Effector memory CD4-positive, alpha-beta T cell (primary cell): ENCODE measurements at places on chromosomes 1 and 21.

- DNase-seq = no peak
Observed at GRCh38 chr1:85058311-85058710, 10.0 kb upstream of the MCOLN3 start.

GRCh38 chr1:91804546-91805023 is 81.4 kb downstream of the TGFBR3 start:
- DNase-seq = peak; percentile 86

DNA sequence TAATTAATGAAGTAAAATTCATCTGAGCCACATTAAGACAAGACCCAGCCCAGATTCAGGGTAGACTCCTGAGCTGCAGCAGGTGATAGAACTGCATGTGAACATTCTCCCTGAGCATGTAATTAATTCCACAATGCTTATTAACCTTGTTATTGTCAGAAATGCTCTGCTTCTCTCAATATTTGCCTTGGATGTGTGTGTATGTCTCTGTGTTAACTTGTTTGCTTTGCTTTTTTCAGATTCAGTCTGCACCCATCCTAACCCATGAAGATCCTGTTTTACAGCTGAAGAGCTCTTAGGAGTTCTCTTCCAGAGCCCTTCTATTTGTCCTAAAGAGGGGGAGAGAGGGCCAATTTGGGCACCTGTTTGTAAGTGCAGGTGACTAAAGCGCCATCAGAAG is 143.2 kb upstream of the BMP8A start:
- no peak for DNase-seq

- DNase-seq = no peak
Observed at GRCh38 chr1:226816576-226816975, 53.8 kb upstream of the PSEN2 start.

DNA sequence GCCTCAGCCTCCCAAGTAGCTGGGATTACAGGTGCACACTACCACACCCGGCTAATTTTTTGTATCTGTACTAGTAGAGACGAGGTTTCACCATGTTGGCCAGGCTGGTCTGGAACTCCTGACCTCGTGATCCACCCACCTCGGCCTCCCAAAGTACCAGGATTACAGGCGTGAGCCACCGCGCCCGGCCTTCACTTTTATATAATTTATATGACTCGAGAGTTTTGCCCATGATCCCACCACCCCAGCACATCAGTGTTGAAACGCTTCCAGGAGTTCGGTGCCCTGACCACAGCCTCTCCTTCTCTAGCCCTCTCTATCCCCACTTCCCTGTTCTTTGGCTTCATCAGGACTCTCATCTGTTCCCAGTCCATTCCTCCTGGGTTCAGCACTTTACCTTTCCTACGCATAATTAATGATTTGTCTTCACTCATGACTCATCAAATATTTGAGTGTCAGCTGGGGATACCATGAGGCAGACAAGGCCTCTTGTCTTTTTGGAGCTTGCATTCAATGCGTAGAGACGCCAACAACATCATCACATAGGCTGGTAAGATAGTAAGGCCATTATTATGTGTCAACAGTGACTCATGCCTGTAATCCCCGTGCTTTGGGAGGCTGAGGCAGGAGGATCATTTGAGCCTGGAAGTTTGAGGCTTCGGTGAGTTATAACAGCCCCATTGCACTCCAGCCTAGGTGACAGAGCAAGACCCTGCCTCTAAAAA is 1.4 kb downstream of the PMF1 start:
- no peak for DNase-seq

DNA sequence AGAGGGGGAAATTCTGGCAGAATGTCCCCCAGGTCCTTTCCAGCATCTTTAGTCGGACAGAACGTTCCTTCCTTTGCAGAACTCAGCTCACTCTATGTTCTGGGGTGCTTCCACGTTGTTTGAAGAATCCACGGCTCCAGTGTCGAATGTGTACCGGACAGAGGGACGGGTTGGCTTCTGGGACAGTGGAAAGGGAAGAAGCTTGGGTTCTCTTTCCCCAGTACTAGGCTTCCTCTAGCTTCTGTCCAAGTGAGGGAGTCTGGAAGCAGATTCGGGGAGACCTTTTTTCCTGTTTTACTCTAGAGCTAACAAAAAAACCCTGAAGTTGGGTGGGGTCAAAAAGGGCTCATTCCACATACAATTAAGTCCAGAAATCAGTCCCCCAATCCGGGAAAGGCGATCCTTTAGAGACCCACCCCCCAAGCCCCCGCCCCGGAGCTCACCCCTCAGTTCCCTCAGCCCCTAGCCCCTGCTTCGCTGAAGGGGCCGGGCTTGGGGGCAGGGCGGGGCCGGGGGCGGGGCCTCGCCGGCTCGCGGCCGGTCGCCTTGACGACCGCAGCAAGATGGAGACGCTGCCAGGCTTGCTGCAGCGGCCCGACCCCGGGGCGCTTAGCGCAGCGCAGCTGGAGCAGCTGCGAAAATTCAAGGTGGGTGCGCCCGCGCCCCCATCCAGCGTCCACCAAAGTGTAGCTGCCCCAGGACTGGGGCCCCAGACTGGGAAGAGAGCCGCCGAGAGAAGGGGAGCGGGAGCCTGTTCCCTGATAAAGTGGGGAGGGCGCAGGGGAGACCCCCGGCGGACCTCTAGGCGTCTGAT is at the start of gene RIIAD1:
TSS of gene RIIAD1 (plus strand) at position 549 of the 814 bp plus-strand sequence. CDS start at position 564, 15 bp downstream.
- DNase-seq = no peak

DNA sequence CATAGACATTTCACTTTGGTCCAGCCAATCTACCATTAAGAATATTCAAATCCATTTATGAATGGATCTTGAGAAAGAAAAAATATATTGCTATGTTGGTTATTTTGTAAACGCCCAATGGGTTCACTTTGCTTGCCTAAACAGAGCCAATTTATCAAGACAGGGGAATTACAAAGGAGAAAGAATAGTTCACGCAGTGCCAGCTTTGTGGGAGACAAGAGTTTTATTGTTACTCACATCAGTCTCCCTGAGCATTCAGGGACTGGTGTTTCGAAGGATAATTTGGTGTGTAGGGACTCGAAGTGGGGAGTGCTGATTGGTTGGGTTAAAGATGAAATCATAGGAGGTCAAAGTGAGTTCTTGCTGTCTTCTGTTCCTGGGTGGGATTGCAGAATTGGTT is 135.3 kb downstream of the GABPA start:
- no peak for DNase-seq

- no peak for DNase-seq
Observed at GRCh38 chr1:39863177-39863576, 20.1 kb downstream of the TRIT1 start.

- no peak for DNase-seq
Observed at GRCh38 chr1:59011663-59012062, 227.8 kb upstream of the JUN start.

- no peak for DNase-seq
Observed at GRCh38 chr21:17597680-17598079, 15.0 kb downstream of the BTG3 start.

DNA sequence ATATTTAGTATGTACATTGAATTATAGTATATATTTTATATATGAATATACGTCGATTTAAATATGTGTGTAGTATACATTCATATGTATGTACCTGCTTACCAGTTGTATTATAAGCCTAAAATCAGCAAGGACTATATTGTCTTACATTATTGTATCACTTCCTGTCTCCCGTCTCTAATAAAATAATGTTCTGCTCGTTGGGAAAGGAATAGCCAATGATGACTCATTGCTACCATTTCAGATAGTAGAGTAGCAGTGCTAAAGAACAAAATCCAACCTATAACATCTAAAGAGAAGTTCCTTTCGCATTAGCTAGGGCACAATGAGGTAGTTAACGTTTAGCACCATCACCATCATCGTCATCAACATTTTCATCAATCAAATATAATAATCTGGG is 39.9 kb upstream of the SMYD2 start:
- no peak for DNase-seq

GRCh38 chr21:45853703-45854342 is 127.7 kb upstream of the COL6A1 start:
- no peak for DNase-seq

DNA sequence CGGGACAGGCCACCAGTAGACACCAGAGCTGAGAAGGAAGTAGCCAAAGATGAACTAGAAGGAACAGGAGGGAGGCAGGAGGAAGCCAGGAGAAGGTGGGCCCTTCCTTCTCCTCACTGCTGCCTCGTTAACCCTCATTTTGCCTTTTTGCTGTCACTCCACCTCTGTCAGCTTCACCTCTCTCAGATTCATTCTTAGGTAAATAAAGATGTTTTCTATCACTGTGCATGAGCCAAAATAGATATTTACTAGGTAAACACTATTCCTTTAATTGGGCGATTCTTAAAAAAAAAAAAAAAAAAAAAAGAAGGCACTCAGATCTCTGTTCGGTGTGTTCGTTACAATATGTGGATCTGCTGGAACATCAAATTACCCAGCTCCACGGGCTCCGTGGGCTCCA is 112.3 kb downstream of the GLUL start:
- DNase-seq = no peak
